GM13977 (cell line): ENCODE measurements at places on chromosomes 16 and 17.

GRCh38 chr17:41664587-41665565, 23.8 kb upstream of the EIF1 start:
- no peak for DNase-seq

- no peak for DNase-seq
Observed at GRCh38 chr16:88530858-88531203, 39.4 kb upstream of the ZC3H18 start.

- DNase-seq, result peak; percentile 48
Observed at GRCh38 chr16:3716831-3717234, 491 bp downstream of the TRAP1 start.

GRCh38 chr17:20825539-20825938, 217.3 kb downstream of the USP22 start:
- no peak for DNase-seq

DNA sequence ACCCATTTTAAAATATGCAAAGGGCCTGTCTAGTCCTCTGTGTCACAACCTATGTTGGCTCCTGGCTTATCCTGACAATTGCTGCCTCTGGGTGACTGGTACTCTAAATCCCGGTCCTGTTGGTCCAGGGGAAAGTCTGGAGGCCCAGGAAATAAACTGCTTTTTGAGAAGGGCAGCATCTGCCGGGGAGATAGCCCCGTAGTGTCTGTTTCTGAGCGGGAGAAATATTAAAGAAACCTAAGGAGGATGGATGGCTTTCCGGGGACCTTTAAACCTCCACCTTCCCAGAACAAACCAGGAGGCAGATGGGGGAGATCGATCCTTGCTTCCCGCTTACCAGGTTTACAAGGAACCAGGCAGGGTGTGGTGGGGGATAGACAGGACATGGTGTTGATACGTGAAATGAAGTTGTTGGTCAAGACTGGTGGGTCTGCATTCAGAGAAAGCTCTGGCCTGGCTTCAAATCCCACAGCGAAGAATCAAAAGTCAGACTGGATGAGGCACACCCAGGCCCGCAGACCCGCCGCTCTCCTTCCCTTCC, 3.8 kb downstream of the HOXB2 start:
- DNase-seq, result no peak

- DNase-seq, result no peak
Observed at GRCh38 chr17:70169709-70170597, 621 bp downstream of the KCNJ2 start.

- DNase-seq, result no peak
Observed at GRCh38 chr16:66719246-66719645, 22.7 kb upstream of the CMTM4 start.

DNA sequence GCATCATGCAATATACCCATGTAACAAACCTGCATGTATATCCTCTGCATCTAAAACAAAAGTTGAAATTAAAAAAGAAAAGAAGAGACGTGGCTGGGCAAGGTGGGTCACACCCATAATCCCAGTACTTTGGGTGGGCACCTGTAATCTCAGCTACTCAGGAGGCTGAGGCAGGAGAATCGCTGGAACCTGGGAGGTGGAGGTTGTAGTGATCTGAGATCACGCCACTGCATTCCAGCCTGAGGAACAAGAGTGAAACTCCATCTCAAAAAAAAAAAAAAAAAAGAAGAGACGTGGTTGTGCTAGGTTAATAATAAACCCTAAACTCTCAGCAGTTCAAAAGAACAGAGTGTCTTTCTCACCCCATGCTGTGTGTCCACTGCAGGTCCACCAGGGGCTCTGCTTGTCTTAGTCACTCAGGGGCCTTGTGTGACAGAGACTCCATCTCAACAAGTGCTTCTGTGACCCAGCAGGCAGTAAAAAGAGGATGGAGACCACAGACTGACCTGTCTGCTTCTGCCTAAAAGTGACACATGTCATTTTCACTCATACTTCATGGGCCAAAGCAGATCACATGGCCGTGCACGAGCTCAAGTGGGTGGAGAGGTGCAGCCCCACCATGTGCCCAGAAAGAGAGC, 22.3 kb upstream of the N4BP1 start:
- no peak for DNase-seq

DNA sequence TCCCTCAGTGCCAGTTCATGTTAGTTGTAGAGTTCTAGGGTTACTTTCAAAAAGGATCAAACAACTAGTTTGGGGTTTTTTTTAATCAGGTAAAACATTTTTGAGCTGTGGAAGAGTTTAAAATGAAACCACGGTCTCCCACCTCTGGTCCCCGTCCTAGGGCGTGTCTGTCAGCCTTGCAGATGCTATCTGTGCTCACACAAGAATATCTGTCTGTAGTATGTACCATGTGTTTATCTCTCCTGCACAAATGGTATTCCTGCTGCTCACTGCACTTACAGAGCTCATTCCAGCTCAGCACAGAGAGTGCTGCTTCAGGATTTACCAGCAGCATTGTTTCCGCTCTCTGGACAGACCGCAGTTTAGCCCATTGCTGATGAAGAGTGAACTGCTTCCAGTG, 38.9 kb downstream of the UBN1 start:
- no peak for DNase-seq

GRCh38 chr17:70099294-70099693, 24.3 kb downstream of the KCNJ16 start:
- no peak for DNase-seq

DNA sequence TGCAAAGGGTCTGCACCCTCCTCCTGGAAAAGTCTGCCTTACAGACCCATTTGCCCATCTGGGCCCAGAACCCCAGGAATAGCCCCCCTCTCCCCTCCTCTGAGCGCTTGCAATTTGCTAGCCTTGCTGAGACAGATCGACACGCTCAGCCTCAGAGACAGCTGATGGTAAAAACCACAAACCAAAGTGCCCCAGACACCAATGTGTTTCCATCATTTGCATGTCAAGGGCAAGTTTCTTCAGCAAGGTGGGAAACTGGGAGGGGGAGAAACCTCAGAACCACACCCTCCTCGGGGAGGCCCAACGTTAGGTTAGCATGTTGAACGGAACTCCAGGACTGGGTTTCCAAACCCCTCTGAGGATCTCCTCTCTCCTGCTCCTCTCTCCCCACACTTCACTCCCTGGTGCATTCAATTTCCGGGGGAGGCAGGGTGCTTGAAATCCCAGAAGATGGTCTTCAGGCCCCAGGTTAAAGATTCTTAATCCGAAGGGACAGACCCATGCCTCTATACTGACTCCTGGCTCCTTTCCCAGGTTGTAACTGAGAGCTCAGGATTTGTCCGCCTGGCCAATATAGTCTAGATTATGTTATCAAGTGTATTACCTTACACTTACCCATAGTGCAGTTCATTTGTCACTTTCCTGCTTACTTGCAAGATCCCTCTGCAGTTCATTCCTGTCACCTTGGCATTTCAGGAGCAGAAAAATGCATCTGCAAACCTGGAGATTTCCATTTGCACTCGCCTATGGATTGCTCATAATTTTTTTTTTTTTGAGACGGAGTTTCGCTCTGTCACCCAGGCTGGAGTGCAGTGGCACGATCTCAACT, 1.3 kb upstream of the CUEDC1 start:
- peak; percentile 78 for DNase-seq

DNA sequence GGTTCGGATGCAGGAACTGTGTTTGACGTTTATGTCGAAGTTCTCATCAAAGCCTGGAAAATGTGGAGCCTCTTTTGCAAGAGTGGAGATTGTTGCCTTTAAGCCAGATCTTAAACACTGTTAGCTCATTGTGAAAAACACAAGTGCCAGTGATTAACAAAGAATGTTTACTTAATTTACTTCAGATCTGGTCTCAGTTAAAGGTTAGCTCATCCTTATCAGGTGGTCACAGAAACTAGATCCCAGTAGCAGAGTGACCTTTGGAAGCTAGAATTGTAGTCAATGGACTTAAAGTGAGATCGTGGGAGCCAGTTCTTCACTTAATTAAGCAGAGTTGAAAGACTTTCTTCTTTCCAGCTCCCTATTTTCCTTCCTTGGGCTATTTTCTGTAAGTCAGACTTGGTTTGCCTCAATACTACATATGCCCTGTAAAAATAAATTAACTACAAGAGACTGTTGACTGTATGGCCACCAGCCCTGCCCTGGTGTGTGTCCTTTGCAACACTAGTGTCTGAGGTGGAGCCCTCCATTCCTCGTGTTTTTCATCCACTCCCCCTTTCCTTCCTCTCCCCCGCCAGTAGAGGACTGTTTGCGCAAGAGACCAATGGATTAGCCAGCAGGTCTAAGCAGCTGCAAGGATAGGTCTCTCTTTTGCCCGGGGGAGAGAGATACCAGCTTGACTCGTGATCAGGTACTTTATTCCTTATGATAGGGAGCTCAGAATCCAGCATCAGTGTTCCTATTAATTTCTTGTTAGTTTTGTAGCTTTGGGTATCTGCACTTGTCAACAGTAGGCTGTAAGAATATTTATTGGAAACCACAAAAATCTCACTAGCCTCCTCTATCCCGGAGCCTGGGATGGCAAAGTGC, 20.2 kb downstream of the FBXO39 start:
- DNase-seq, result no peak

GRCh38 chr16:8963821-8964441, at the start of gene USP7:
TSS of gene USP7 (minus strand) at chr16:8963906. CDS start at chr16:8963285, 621 bp downstream.
- peak; percentile 98 for DNase-seq

DNA sequence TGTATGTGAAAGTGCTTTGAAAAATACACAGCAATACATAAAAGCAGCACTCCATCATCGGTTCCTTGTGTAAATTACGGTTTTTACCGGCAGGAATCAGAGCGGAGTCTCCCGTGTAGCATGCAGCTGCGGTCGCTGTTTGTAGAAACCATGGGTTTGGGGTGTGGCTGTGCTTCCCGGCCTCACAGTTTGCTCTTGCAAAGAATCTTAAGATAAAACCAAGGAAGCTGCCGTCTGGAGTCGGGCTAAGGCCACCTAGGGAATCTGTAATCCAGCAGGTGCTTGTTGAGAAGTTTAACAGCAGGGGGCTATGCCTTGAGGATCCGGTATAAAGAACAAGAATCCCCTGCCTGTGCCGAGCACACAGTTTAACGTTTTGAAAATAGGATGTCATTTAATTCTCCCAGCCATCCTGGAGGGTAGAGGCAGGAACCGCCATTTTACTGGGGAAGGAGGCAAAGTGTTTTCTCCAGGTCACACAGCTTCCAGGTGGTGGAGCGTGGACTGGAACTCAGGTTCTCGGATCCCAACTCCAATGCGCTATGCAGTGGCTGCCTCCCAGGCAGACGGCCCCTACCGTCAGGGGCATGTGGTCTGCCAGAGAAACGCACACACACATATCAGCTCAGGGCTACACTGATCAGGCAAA, 6.0 kb upstream of the TLCD3A start:
- no peak for DNase-seq

- DNase-seq, result no peak
Observed at GRCh38 chr17:80198144-80198661, 21.9 kb downstream of the SGSH start.

- DNase-seq, result no peak
Observed at GRCh38 chr16:88703486-88704309, 2.5 kb downstream of the RNF166 start.

DNA sequence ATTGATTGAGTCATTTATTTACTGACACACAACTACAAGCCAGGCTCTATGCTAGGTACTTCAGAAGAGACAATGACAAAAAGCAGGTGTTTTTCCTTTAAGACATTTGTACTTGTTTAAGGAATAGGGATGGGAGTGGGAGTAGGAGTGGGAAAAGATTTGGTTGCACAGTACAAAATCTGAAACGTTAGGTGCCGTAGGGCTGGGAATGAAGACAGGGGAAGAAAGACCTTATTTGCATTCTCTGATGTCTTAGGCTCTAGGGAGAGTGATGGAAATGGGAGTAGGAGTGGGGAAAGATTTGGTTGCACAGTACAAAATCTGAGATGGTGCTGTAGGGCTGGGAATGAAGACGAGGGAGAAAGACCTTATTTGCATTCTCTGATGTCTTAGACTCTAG, 28.7 kb upstream of the OR4D1 start:
- no peak for DNase-seq

DNA sequence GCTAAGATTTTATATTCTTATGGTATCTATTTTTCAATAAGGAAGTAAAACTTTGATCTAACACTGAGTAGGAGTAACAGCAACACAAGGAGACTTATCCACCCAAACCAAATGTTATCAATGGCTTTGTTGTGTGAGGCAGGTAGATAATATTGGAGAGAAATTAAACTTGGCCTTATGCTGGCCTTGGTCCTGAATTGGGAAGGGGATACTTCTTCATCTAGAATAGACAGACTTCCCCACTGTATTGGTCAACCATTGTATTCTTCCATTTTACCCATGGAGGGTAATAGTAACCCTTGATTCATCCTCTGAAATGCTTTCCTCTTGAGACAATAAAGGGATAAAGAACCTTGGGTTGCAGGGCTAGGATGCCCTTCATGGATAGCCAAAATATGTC, 76.3 kb upstream of the ANKFN1 start:
- no peak for DNase-seq

DNA sequence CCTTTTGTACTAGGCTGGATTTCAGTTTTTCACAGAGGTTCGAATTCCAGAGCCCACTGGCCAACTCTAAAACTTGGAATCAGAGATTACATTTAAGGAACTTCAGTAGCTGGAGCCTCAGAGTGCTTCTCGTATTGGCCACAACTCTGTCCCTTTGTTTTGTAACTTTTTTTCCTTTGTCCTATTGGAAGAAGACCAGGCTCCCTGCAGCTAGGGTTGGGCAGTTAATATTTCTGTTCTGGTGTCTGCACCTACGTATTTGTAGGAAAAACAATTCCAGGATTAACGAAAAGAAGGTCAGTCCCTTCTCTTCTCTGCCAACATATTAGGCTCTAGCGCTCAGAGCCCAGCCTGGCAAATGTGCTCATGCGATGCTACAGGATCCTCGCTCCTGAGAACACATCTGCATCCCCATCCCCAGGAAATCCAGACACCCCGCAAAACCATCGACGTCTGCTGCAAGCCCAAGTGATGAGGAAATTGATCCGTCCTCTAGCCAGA, 1.9 kb downstream of the CDH11 start:
- DNase-seq, result no peak

DNA sequence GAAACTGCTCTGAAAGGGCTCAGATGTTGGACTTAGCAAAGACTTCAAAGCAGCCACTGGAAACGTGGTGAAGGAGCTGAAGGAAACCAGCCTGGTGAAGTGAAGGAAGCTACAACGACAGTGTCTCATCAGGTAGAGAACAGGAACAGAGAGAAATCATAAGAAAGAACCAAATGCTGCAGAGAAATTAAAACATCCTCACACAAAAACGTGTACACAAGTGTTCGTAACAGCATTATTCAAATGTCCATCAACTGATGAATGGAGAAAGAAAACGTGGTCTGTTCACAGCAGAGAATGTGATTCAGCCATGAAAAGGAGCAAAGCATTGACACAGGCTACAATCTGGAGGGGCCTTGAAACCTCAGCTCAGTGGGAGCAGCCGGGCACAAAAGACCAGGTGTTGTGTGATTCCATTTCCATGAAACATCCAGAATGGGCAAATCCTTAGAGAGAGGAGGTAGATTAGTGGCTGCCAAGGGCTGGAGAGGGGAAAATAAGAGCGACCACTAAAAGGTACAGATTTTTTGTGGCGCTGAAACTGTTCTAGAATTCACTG, 26.9 kb downstream of the IFT140 start:
- no peak for DNase-seq

DNA sequence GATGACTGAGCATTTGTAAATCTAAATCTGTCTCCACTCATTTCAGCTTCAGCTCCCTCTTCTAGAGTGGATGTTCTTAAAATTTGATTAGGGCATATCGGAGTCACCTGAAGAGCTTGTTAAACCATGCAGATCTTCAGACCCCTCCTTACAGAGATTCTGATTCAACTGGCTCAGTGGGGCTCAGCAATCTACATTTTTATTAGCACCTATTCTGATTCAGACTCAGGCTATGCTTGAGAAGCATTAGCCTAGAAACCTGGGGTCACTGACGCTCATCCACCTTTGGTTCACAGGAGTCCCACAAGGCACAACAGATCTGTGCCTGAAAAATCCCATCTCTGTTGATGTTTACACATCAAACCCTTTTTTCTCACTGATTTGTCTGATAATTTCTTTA, 365.6 kb downstream of the GRIN2A start:
- no peak for DNase-seq
